ENCODE measurements at places on chromosomes 2 and 18. TPM values are rescaled to one million over a fixed set of nuclear protein-coding genes. Genes with fewer than 3 reads are reported as not detected.

The NYAP2 gene
- 0.32 TPM for total RNA-seq

The PROKR1 gene
- total RNA-seq, result not detected

The ATP6V1B1 gene
- 2.4 TPM for total RNA-seq

The WNT10A gene
- total RNA-seq, result 3.4 TPM

The SCN9A gene
- total RNA-seq, result 0.28 TPM

DNA sequence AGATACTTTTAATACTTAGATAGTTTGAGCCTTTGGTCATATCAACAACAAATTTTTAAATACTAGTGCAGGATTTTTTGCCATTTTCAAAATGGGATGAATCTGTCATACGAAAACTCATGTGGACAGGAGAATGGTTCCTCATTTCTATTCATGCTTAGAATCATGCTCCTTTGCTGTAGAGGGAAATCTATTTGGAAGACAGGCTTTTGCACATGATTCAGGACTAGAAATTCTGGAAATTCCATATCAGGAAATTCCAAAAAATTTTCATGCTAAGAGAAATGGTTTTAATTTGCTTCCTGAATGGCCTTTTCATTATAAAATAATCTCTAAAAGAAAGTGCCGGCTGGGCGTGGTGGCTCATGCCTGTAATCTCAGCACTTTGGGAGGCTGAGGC is 39.3 kb downstream of the MOGAT1 start:
- no peak for ATAC-seq

- no peak for ATAC-seq
Observed at GRCh38 chr18:69330385-69331005, 70.2 kb upstream of the DOK6 start.

GRCh38 chr2:86370579-86370978 is 33.2 kb upstream of the REEP1 start:
- no peak for ATAC-seq

GRCh38 chr2:211766689-211767088 is 771.9 kb downstream of the ERBB4 start:
- ATAC-seq, result peak; percentile 93

GRCh38 chr18:8426401-8426800 is 182.8 kb upstream of the RAB12 start:
- ATAC-seq, result no peak

DNA sequence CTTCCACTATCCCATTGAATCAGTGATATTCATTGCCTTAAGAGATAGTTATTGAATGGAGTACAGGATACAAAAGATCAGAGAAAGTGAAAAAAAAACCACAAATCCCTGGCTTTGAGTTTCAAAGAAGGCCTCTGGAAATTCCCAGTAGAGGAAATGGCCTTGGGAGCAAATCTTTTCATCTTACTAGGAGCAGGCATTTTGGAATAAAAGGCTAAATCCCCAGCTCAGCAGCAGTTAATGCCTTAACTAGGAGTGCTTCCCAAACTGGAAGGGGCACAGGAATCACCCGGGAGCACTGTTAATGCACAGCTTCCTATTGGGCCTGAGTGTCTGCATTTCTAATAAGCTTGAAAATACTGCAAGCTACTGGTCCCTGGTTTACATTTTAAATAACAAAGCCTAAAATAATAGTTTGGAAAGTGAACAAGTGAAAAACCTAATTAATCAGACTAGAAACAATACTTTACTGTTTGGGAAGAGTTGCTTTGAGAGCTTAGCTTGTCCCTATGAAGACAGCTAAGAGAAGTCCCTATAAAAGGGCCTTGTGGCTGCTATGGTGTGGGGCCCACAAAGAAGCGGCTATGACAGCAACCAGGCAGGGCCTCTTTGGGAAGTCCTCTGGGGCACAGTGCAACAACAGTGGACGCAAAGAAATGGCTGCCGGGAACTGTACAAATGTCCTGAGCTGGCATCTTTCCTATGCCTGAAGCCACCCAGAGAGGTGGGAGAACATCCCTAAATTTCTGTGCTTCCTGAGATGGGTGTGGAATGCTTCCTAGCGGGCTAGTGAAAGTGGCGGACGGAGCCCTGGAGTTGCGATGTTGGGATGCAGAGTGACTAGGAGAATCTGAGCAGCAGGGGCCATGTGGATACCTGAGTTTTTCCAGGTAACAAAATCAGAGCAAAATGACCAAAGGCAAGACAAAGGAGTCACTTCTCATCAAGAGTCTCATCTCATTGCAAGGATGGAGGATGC is 117.1 kb upstream of the KLHL14 start:
- ATAC-seq, result no peak

- no peak for ATAC-seq
Observed at GRCh38 chr2:160226367-160226766, 26.3 kb upstream of the ITGB6 start.

- peak; percentile 48 for ATAC-seq
Observed at GRCh38 chr2:88838165-88838635, 146.7 kb downstream of the RPIA start.

GRCh38 chr2:127465258-127465657 is 47.0 kb downstream of the PROC start:
- no peak for ATAC-seq

Measured in esophagus mucosa (tissue), 1 donor.